ENCODE measurements at places on chromosomes 1 and 21.

GRCh38 chr1:237759377-237759776 lies 131.3 kb downstream of the ZP4 start:
- no peak for DNase-seq

DNA sequence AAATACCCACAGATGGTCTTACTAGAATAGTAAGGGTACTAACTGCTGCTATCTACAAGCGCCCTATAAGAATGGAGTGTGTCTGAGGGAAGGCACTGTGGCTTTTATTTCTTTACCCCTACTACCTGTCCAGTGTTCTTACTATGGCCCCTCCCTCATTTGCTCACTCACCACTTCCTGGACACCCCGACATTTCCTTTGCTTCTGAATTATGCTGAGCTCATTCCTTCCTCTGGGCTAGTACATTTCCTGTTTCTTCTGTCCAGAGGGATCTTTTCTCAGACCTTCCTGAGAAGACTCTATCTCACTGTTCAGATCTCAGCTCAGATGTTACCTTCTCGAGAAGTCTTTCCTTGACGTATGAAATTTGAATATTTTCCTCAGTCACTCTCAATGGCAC lies 192.1 kb upstream of the DAB1 start:
- DNase-seq: no peak

DNA sequence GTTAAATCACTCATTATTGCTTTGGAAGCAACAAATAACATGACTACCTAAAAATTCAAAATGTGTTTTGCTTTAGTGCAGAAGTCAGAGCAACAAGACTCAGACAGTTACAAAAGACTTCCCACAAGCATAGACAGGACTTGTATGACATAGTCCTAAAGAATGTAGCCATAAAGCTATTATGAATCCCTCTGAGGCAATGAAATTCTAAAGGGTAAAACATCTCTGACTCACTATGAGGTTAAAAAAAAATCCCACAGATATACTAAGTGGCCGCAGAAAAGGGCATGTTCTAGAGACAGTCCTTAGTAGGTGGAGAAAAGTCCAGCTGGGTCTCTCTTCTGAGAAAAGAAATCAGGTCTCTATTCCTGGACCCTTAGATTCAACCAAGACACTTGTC lies 4.9 kb downstream of the PRKAB2 start:
- DNase-seq: no peak

DNA sequence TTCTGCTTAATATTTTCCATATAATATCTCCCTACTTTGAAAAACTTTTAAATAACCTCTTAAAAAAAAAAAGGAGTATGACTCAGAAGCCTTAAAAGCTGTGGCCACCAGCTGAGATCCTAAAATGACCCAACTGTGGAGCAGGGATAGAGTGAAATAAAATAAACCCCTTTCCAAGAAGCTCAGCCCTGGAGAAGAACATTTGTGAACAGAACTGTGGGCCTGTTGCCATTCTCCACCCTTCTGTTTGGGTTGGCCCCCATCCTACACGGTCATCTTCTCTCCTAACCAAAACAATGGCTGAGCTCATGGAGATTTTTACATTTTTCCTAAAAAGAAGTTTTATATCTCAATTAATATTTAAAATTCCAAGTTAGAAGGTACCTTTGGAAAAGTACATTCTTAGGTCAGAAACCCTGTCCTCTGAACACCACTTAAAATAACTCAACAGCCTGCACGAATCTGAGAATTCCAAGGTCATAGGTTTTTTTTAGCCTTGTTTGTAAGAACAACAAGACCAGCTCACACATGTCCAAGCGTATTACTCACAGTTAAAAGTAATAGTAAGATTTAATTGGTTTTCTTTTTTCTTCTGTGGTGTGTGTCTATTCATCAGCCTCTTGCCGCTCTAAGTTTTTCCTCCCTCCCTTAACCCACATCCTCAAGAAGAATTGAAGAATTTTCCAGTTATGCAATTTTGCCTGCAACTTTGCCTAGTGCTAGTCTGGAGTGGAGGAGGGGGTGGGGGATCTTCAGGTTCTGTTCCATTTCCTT lies 107.7 kb upstream of the ERRFI1 start:
- no peak for DNase-seq

GRCh38 chr1:63688302-63688890 lies 85.4 kb upstream of the ROR1 start:
- DNase-seq: no peak
